ENCODE measurements at places on chromosomes 16 and 17. TPM values are rescaled to one million over a fixed set of nuclear protein-coding genes. Genes with fewer than 3 reads are reported as not detected.

GRCh38 chr17:83080858-83081683 lies 1.7 kb downstream of the METRNL start:
- H3K4me1 ChIP-seq: peaks cover 65% of the 10 kb centered on the region
- H3K36me3 ChIP-seq: no peaks in the 10 kb centered on the region
- H3K4me3 ChIP-seq: peak overlapping the region; percentile 71
- no peak for DNase-seq
- H3K27me3 ChIP-seq: peaks cover 6% of the 10 kb centered on the region

GRCh38 chr17:12673788-12674187 lies 8.1 kb downstream of the MYOCD start:
- DNase-seq: no peak
- H3K4me3 ChIP-seq: no peak overlapping the region
- H3K4me1 ChIP-seq: no peaks in the 10 kb centered on the region
- H3K36me3 ChIP-seq: no peaks in the 10 kb centered on the region
- H3K27ac ChIP-seq: no peak overlapping the region

- no peaks in the 10 kb centered on the region for H3K36me3 ChIP-seq
- no peaks in the 10 kb centered on the region for H3K4me1 ChIP-seq
- no peak overlapping the region for H3K4me3 ChIP-seq
- no peak overlapping the region for H3K27ac ChIP-seq
- H3K27me3 ChIP-seq: no peaks in the 10 kb centered on the region
Observed at GRCh38 chr17:72970246-72970645, 122.2 kb downstream of the SLC39A11 start.

The SLFN5 gene
- 11.0 TPM for total RNA-seq

The ACAP1 gene
- total RNA-seq: 9.9 TPM

The GRAP gene
- total RNA-seq: 3.4 TPM

The HOXB8 gene
- total RNA-seq: 0.55 TPM

The AMZ2 gene
- total RNA-seq: 118 TPM
